ENCODE measurements at places on chromosomes 3 and 15. TPM values are rescaled to one million over a fixed set of nuclear protein-coding genes. Genes with fewer than 3 reads are reported as not detected.

Gene GPR156
- total RNA-seq: 1.1 TPM

Gene CCDC80
- total RNA-seq: 79.3 TPM

Gene UNC13C
- total RNA-seq: 0.92 TPM

Gene GRAMD2A
- total RNA-seq: 0.51 TPM

Gene MESP1
- 0.31 TPM for total RNA-seq

Gene NEK10
- total RNA-seq: 40.5 TPM

Gene SPATA12
- not detected for total RNA-seq

Gene ITIH1
- not detected for total RNA-seq

DNA sequence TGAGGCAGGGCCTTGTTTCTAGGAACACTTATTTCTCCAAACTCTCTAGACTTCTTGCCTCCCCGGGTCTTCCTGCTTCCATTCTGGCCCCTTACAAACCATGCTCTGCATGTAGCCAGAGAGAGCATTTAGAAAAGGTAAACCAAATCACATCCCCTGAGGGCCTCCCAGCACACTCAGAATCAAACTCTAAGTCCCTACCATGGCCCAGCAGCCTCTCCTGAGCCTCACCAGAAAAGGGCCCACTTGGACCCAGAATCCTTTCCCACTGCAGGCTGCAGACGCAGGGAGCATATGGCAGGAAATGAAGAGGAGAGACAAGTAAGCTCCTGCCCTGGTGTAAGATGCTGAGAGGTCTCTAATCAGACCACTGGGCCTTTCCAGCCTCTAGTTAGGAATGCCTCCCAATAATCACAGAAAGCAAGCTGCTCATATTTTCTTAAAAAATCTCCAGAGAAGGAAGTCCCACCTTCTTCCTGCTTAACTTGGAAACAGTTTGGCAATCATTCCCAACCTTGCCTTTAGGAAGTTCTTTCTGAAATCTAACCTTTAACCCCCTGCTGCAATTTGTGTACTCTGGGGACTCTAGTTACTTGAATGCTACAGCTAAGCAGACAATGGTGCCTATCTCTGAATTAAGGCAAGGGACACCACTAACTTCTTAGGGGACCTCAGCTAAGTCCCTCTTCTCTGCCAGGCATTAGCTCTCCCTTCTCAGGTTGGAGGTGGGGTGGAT is 4.2 kb downstream of the AMOTL2 start:
- DNase-seq: no peak

DNA sequence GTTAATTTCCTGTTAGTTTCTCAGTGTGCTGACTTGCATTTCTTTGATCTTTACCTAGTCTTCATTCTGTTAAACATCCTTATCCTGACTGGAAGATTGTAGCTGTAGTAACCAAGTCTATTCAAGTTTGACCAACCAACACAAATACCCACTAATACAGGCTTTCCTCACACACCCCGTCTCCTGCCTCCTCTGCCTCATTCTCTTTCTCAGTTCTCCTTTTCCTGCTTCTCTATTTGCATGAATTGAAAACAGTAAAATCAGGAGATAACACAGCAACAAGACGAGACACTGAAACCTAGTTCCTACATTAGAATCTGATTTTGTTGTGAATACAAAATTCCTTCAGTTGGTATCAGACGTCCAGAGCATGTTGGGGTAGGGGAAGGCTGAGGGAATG is 116.9 kb upstream of the ARPP21 start:
- DNase-seq: no peak

DNA sequence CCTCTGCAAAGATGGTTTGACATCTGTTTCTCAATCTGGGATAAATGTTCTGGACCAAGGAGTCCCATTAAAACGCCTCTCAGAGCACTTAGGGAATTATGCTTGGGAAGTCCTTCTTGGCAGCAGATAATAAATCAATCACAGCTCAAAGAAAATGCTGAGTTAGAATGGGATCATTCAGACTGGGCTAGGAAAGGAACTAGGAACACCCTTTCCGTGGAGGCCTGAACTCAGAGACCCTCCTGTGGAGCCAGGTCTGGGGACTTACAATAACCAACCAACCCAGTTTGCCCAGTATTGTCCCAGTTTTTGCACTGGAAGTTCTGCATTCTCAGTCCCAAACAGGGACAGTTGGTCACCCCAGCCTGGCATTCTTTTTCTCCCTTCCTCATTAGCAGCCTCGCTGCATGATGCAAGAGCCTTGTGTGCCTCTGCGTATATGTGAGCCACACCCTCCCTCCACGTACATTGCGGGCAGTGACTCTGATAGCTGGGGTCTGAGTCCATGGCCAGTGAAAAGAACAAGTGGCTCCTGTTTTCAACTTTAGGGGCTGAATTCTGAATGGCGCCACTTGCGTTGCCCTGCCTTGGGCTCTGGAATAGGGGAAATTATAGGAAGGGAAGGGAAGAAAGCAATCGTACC is 88.7 kb downstream of the SEMA5B start:
- DNase-seq: no peak

- DNase-seq: no peak
These were observed 174.2 kb downstream of the NR1D2 start for GRCh38 chr3:24119321-24119751.

- no peak for DNase-seq
These were observed 14.5 kb downstream of the ZPLD1 start for GRCh38 chr3:102449341-102449740.

- no peak for DNase-seq
These were observed 98.8 kb downstream of the FGF7 start for GRCh38 chr15:49521802-49522201.

DNA sequence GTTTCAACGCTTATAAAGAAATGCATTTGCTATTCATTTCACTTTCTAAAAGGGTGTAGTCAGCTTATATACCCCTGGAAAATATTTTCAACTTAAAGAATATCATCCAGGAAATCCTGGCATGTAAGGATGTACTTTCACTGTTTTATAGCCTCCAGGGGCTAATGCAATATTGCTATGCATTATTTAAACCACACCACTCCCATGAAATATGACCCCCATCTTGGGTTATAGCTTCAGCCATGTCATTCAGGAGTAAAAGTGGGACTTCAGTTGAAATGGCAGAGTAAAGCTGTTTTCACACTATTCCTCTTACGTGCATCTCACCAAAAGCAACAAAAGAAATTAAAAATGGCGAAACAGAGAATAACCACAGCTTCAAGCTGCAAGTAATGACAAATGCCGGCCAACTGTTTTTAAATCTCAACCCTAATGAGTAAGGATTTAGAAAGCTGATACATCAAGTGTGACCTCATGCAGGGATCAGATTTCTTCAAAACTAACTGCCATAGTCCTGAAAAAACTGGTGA is 84.5 kb downstream of the COL6A6 start:
- peak; percentile 89 for DNase-seq

DNA sequence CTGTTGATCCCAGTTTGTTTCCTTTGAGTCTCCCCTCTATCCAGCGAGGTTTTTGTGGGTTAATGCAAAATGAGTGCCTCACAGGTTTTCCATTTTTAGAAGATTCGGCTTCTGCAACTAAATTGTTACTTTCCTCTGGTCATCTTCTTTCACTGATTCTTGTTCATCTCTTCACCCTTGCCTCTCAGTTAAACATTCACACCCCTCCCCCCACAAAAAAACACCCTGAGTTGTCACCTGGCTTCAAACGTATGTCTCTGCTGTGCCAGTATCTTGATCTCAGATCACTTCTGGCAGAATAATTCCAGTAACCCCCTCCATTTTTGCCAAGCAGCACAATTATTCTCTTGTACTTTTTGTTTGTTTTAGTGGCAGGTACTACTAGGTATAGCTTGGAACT is 12.3 kb upstream of the CLDN16 start:
- DNase-seq: no peak

DNA sequence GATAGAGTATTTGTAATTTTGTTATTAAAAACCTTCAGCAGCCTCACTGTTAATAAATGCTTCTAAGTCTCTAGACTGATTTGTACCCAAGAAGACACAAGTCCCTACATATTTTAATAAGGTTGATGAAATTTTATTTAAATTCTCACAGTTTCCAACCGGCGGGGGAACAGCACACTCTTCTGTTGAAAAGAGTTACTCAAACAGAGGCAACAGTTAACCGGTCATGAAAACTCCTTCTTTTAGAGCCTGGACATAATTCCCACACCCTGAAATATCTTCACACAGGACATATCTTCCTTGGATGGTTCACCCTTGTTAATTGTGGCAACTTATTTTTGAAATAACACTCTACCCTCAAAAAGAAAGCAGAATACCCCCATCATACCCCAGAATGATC is 278.8 kb downstream of the FOXP1 start:
- DNase-seq: peak; percentile 83

DNA sequence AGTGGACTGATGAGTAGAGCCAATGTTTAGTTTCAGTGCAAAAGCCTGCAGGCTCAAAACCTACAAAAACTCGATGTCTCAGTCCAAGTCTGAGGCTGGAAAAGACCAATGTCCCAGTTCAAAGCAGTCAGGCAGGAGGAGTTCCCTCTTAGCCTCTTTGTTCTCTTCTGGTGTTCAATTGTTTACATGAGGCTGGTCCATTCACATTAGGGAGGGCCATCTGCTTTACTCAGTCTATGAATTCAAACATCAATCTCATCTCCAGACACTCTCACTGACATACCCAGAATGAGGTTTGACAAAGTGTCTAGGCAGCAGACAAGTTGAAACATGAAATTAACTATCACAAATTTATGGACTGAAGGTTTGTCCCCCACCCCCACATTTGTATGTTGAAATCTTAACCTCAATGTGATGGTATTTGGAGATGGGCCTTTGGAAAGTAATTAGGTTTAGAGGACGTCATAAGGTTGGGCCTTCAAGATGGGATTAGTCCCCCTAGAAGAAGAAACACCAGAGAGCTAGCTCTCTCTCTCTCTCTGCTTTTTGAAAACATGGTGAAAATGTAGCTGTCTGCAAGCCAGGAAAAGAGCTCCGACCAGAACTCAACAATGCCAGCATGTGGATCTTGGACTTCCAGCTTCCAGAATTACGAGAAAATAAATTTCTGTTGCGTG is 438.5 kb upstream of the RGMA start:
- no peak for DNase-seq

- no peak for DNase-seq
These were observed 9.7 kb downstream of the MEIS2 start for GRCh38 chr15:37090543-37091175.

GRCh38 chr15:88995449-88995848 is 82.3 kb upstream of the MFGE8 start:
- no peak for DNase-seq

DNA sequence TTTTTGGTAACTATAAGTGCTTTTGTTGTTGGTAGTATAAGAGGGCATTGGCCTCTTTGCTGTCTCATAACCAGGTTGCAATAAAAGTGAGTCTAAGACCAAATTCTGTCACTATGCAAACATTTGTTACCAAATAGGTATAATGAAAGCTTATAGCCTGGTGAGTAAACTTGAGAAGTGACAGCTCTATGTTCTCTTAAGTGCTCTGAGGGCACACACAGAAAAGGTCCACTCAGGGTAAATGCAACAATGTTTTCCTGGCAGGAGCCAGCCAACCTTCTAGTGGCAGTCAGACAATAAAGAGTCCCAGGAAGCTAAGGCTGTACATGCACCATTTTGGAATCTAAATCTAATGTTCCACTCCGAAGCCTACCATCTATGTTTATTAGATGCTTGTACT is 262.1 kb upstream of the TGFBR2 start:
- DNase-seq: no peak

DNA sequence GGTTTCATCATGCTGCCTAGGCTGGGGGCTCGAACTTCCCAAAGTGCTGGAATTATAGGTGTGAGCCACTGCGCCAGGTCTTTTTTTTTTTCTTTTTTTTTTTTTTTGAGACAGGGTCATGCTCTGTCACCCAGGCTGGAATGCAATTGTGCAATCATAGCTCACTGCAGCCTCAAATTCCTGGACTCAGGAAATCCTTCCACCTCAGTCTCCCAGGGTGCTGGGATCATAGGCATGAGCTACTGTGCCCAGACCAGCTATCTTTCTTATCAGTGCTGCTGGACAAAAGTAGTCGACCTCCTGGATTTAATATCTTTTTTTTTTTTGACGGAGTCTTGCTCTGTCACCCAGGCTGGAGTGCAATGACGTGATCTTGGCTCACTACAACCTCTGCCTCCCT is 60.8 kb downstream of the TFDP2 start:
- DNase-seq: no peak

- DNase-seq: no peak
These were observed 62.5 kb downstream of the CBLB start for GRCh38 chr3:105806359-105806758.

GRCh38 chr3:54358316-54358715 is 236.0 kb downstream of the CACNA2D3 start:
- no peak for DNase-seq

- peak; percentile 92 for DNase-seq
These were observed 19.2 kb downstream of the SNX33 start for GRCh38 chr15:75666823-75667501.

- no peak for DNase-seq
These were observed 6.3 kb upstream of the TIPIN start for GRCh38 chr15:66362776-66363175.

- no peak for DNase-seq
These were observed 67.5 kb downstream of the TIPARP start for GRCh38 chr3:156741935-156742334.

- no peak for DNase-seq
These were observed 76.6 kb downstream of the RBPMS2 start for GRCh38 chr15:64698823-64699222.

- DNase-seq: no peak
These were observed 273.5 kb upstream of the ADAMTS9 start for GRCh38 chr3:64961301-64961700.

GRCh38 chr3:80770106-80771074 is 991.1 kb downstream of the GBE1 start:
- no peak for DNase-seq

GRCh38 chr3:101940521-101941317 is 91.4 kb downstream of the NFKBIZ start:
- peak; percentile 77 for DNase-seq

- peak; percentile 34 for DNase-seq
These were observed 45.1 kb upstream of the CP start for GRCh38 chr3:149266736-149267135.

DNA sequence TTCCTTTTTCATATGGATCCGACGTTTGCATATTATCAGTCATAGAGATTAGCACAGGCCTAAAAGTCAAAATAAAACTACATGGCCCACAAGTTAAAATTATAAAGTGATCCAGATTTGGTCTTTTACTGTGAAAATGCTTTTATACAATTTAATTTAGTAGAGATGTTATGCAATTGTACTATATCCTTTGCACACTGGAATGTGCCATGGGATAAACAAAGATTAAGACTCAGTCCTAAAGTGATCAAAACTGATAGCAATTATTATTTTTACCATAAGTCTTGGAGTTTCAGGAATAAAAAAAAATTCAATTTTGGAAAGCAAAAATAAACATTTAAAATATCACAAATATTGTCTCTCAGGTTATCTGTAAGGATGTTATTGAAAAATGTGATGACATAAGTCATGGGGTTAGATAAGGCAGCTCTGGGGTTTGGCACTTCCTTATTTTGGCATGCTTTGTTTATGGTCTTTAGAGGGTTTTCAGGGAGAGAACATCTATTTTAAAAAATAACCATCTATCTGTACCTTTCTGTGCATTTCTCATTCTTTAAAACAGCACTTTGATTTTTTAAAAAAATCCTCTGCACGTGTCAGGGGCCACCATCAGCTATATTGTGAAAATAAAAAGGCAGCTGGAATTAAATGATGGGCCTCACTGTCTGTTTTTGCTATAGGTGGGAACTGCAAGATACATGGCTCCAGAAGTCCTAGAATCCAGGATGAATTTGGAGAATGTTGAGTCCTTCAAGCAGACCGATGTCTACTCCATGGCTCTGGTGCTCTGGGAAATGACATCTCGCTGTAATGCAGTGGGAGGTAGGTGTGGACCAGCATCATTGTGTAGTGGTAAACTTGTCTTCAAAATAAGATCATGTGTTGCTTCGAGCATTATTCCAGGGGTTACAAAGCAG is 67.3 kb downstream of the TGFBR2 start:
- no peak for DNase-seq

GRCh38 chr3:69511361-69511760 is 125.5 kb upstream of the FRMD4B start:
- DNase-seq: peak; percentile 60
